ENCODE measurements at places on chromosomes 11 and 22. TPM values are rescaled to one million over a fixed set of nuclear protein-coding genes. Genes with fewer than 3 reads are reported as not detected.

ADORA2A gene
- 3.9 TPM for total RNA-seq

GRCh38 chr11:108559904-108560303 lies 33.7 kb downstream of the EXPH5 start:
- DNase-seq = peak; percentile 86

GRCh38 chr11:5234381-5234834 lies at the start of gene HBD:
Gene HBD (minus strand): TSS chr11:5234483. CDS start chr11:5234433, 50 bp downstream.
- peak; percentile 52 for DNase-seq

DNA sequence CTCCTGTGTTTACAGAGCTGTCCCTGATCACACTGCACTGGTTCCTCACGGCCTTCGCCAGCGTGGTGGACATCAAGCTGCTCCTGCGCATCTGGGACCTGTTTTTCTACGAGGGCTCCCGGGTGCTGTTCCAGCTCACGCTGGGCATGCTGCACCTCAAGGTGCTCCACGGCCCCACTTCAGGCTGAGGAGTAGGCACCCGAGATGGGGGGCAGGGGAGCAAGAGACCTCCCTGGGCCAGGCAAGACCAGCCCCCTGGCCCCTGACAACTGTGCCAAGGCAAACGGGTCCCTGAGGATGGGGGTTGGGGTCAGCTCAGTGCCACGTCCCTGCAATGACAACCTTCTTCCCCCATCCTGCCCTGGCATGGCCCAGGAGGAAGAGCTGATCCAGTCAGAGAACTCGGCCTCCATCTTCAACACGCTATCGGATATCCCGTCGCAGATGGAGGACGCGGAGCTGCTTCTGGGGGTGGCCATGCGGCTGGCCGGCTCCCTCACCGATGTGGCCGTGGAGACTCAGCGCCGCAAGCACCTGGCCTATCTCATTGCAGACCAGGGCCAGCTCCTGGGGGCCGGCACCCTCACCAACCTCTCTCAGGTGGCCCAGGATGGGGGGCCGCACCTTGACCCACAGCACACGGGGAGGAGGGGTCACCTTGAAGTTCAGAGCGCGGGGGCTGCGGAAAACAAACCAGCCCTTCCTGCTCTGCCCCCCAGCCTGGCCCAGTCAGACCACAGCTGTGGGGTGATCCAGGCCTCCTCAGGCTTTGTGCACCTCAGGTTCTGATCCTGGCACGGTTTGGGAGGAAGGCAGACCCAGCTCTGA lies 35.9 kb downstream of the SGSM3 start:
- DNase-seq = no peak

GRCh38 chr11:2791521-2792380 lies 92.0 kb upstream of the KCNQ1OT1 start:
- no peak for DNase-seq

- no peak for DNase-seq
These were observed 80.8 kb downstream of the SIK3 start for GRCh38 chr11:117017456-117017855.

- DNase-seq = no peak
These were observed 25.5 kb upstream of the CTSC start for GRCh38 chr11:88363004-88363403.

DNA sequence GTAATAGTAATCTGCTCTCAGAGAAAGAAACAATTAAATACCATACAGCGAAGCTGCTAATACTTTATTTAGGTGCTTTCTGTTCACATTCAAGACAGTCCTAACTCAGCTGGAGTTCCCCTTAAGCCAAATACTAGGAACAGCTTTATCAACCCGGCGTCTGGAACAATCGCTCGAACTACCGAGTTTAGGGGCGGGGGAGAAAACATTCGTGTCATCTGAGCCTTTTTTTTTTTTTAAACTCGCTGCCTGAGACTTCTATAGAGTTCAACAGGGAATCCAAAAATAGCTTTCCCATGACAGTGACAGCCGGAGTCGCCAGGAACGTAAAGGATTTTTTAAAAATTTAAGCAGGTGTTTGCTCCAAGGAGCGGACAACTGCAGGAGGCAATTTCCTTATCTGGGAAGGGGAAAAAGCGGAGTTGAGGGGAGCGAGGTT lies 852 bp downstream of the TRAF6 start:
- peak; percentile 51 for DNase-seq

DNA sequence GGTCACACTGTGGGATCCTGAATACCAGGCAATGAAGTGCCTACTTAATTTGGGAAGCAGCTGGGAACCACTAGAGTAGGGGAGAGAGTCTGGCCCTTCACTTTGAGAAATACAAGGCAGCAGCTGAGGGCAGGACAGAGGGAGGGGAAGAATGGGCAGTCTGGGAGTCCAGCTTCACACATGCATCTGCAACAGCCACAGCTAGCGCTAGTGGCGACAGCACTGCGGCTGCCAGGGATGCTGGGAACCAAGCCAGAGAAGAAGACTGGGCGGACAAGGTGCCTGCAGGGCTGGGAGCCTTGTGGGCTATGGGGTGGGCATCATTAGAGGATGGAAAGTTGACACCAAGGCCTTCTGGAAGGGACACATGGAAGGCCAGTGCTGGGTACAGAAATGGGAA lies 15.8 kb downstream of the SCUBE2 start:
- no peak for DNase-seq

GRCh38 chr11:83643115-83643514 lies 356.9 kb upstream of the CCDC90B start:
- no peak for DNase-seq

GRCh38 chr22:20857247-20857643 lies 1.4 kb downstream of the PI4KA start:
- no peak for DNase-seq

CNTN5 gene
- 1.1 TPM for total RNA-seq

GRCh38 chr11:108693852-108694251 lies 29.0 kb downstream of the DDX10 start:
- DNase-seq = peak; percentile 75

RBMXL2 gene
- not detected for total RNA-seq

OSM gene
- total RNA-seq = not detected

NCAM1 gene
- total RNA-seq = 17.4 TPM

DNA sequence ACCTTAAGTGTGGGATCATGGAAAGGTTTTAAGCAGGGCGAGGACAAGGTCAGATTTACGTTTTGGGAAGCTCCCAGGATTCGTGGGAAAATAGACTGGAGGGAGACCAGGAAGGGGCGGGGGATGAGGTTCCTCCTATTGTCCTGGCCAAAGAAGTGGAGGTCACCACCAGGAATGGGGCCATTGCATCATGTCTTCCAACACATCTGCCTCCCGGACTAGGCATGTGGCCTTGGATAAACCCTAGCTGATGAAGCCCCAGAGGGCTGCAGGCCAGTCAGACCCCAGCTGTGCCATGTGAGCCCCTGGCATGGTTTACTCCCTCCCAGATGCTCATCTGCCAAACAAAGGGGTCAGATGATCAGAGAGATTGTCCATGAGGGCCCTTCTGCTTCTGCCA lies 11.5 kb upstream of the YWHAH start:
- no peak for DNase-seq

GRCh38 chr22:28102151-28102812 lies 183.2 kb upstream of the PITPNB start:
- no peak for DNase-seq

GRCh38 chr11:15118431-15118830 lies 3.7 kb downstream of the INSC start:
- DNase-seq = no peak

CTSC gene
- 195 TPM for total RNA-seq

DNA sequence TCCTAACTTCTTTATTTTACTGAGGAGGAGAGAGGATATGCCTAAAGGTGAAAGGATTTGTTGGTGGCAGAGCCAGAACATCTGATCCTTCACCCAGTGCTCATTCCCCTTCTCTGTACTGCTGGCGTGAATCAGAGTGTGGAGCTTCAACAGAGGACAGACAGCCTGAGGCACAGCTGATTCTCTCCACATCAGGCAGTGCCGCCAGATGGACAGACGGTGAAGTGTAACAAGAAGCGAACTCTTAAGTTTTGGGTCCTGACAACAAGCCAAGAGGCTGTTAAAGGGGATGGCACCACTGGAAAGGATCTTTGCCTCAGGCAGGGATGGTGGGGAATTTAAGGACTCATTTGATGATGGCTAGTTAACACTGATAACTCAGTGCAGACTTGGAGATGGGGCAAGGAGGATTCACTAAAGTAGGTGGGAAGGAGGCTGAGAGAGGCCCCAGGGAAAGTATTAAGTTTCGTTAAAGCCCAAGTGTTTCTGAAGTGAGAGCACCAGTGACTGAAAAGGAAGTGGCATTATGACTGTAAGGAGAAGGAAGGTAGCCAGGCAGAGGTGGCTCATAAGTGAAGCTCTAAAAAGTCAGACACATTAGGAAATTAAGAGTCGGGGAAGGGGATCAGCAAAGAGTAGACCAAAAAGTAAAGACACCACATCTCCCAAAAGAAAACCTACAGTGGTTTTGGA lies 81.3 kb downstream of the CLPB start:
- DNase-seq = peak; percentile 54

DNA sequence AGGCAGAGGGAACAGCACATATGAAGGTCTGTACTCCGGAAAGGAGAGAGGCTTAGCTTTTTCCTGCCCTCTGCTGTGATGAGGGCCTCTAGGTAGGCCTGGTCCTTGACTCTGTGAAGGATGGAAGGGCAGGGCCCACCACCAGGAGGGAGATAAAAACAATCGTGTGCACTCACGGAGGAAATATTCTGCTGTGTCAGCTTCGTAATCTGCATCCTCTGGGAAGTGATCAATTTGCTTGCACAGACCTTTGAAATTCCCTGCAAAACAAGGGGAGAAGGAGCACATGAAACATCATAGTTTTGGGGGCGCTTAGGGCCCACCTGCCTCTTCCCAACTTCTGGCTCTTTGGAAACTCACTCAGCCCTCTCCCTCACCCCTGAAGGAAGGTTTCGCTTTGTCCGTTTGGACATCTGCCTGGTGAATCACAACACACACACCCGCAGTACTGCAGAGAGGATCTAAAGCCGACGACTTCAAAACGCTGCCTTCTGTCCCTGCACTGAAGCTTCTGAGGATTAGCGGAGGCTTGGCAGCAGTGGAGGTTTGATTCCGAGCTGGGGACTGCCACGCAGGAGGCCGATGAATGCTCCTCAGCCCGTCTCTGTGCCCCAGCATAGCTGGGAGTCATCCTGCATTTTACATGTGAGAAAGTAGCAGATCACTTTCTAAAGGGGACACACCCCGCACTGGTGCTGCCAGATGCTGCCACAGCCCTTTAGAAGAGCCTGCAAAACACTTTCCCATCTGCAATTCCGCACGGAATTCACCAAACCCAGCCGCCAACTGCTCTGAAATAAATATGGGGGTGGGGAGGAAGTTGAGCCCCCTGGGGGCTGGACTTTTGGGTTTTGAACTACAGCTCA lies 58.6 kb upstream of the EIF3D start:
- DNase-seq = peak; percentile 53

DNA sequence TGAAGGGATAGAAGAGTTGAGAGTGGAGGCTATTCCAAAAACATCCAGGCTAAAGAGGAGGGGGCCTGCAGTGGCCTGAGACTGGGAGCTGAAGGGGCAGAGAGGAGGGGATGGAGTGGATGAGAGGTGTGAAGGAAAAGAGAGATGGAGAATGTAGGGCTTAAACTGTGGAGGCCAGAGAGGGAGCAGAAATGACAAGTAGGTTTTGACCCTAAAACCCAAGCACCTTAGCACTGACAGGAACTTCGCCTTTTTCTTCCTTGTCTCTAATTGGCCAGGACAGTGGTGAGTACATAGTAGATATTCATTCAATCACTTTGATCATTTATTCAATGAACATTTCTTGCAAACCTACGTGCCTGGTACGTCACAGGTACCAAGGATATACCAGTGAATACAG lies 7.3 kb downstream of the FAM111B start:
- no peak for DNase-seq

GRCh38 chr11:70303070-70303469 lies 32.6 kb downstream of the PPFIA1 start:
- peak; percentile 87 for DNase-seq

DNA sequence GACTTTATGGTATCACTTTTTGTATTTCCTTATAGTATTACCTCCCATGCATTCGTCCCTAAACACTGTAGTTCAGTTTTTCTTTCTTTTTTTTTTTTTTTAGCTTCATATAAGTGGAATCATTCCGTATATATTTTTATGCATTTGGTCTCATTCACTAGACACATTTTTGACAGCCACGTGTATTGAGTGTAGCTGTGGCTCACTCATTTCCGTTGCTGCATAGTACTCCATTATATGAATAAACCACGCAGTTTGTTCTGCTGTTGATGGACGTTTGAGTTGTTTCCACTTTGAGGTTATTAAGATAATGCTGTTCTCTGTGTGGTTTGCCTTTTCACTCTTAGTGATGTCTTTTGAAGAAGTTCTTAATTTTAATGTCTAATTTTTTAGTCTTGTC lies 8.4 kb downstream of the APLP2 start:
- DNase-seq = no peak

DNA sequence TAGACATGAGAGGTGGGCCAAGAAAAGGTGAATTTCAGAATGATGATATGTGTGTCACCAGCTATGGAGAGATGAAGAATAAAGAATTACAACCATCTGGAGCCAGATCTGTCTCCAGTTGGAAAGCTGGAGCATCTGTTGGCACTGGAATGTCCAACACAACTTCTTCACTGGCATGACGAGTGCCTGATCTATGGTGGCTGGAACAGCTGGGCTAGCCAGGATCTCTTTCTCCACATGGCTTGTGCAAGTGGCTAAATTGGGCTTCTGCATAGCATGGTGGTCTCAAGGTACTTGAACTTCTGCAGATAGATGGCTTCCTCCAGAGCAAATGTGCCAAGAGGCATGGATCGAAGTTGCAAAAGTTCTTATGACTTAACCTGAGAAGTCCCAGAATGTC lies 256.1 kb upstream of the NCAM1 start:
- no peak for DNase-seq

BDNF gene
- total RNA-seq = 24.4 TPM

GRCh38 chr22:42127606-42128005 lies 3.0 kb downstream of the CYP2D6 start:
- DNase-seq = no peak

GAS2L1 gene
- total RNA-seq = 24.3 TPM

GRCh38 chr22:46737105-46737975 lies 712 bp downstream of the CERK start:
- peak; percentile 22 for DNase-seq

- peak; percentile 68 for DNase-seq
These were observed 133.5 kb downstream of the RBFOX2 start for GRCh38 chr22:35894937-35895708.

- DNase-seq = no peak
These were observed 19.5 kb downstream of the SYT13 start for GRCh38 chr11:45266676-45267020.

ASPHD2 gene
- total RNA-seq = 11.7 TPM

- DNase-seq = no peak
These were observed 2.5 kb downstream of the EPS8L2 start for GRCh38 chr11:708511-708910.

DNA sequence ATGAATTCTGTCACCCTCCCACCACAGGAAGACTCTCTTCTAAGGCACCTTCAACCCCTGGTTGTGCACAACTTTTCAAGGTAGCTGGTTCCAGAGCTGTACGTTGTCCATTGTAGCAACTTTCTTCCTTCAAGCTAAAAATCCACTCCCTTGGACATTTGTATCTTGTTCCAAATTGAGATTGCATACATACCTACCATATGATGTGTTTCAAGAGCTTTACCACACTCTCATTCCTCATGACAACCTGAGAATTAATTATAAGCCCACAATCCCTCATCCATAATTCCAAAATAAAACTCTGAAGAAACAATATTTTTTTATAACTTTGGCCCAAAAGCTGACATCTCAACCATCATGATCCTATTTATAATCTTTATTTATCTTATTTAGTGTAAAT lies 3.0 kb downstream of the OR52W1 start:
- peak; percentile 68 for DNase-seq

Measured in astrocyte (in vitro differentiated cells and primary cell).